Sigmoid colon (tissue), 7 donors: ENCODE measurements at places on chromosomes 6 and 20. TPM values are rescaled to one million over a fixed set of nuclear protein-coding genes. Genes with fewer than 3 reads are reported as not detected.

Gene PPIL6
- polyA plus RNA-seq: 0.44 TPM

Gene C6orf52
- polyA plus RNA-seq: not detected

Gene CD24
- polyA plus RNA-seq: 865 TPM

Gene RIMS1
- not detected for polyA plus RNA-seq

Gene NKX2-2
- 0.60 TPM for polyA plus RNA-seq

Gene LY86
- polyA plus RNA-seq: 9.7 TPM

Gene NCOA6
- polyA plus RNA-seq: 18.6 TPM

Gene SMIM13
- 2.9 TPM for polyA plus RNA-seq

Gene TGM2
- polyA plus RNA-seq: 7.2 TPM

Gene CCN5
- 1.0 TPM for polyA plus RNA-seq

Gene CALHM4
- not detected for polyA plus RNA-seq

Gene C6orf58
- polyA plus RNA-seq: not detected

Gene GINM1
- 32.6 TPM for polyA plus RNA-seq

Gene MEI4
- not detected for polyA plus RNA-seq

Gene ISM1
- 0.60 TPM for polyA plus RNA-seq

Gene TGM3
- polyA plus RNA-seq: 0.23 TPM

Gene FGD2
- 40.8 TPM for polyA plus RNA-seq

Gene GATA5
- not detected for polyA plus RNA-seq

Gene KATNA1
- 9.0 TPM for polyA plus RNA-seq

Gene BFSP1
- 0.60 TPM for polyA plus RNA-seq

Gene CCN2
- 13.2 TPM for polyA plus RNA-seq

Gene PNLDC1
- not detected for polyA plus RNA-seq

Gene SLC29A1
- polyA plus RNA-seq: 4.2 TPM

Gene DDX43
- not detected for polyA plus RNA-seq

Gene LTB
- not detected for polyA plus RNA-seq

Gene ZFP57
- not detected for polyA plus RNA-seq

Gene APCDD1L
- polyA plus RNA-seq: 0.22 TPM

Gene BPHL
- 10.1 TPM for polyA plus RNA-seq

Gene CENPQ
- 4.8 TPM for polyA plus RNA-seq

Gene CD109
- under 0.01 TPM for polyA plus RNA-seq

Gene CDSN
- not detected for polyA plus RNA-seq

Gene ASXL1
- 6.9 TPM for polyA plus RNA-seq

Gene EHMT2
- 45.0 TPM for polyA plus RNA-seq

Gene PPT2
- polyA plus RNA-seq: 5.4 TPM

Gene SEMG1
- polyA plus RNA-seq: not detected

Gene EDN1
- 3.9 TPM for polyA plus RNA-seq

Gene TPBG
- polyA plus RNA-seq: 0.92 TPM

Gene RNGTT
- 3.9 TPM for polyA plus RNA-seq

Gene HSPA1L
- 1.2 TPM for polyA plus RNA-seq

Gene LRRC1
- 43.2 TPM for polyA plus RNA-seq
